ENCODE measurements at places on chromosomes 13 and 19. TPM values are rescaled to one million over a fixed set of nuclear protein-coding genes. Genes with fewer than 3 reads are reported as not detected.

The F2RL3 gene
- not detected for polyA plus RNA-seq

- no peak for DNase-seq
These were observed 37.6 kb upstream of the CD177 start for GRCh38 chr19:43315851-43316250.

DNA sequence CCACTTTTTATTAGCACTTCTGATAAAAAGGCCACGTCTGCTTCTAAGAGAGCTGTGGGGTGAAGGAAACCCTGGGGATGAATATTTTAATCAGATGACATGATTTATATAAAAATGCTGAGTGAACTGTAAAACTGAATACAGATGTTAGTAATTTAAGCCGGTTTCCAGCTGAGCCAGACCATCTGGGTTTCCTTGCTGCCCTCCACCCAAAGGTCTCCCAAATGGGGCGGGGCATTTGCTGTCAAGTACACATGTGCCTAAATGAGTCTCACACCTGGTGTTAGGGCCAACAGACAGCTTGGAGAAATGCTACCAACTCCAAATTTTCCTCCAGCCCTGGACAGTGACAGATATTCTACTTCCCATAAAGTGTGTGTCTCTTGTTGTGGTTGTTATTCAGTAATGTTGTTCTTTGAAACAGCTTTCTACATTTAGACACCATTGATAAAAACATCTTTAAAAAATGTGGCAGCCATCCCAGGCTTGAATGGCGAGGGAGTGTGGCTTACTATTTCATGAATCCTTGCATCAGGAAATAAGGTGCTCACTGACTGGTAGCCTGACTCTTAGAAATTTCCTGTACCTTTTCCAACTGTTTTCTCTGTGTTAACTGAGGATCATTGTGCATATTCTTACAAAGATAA is 350.4 kb downstream of the MTUS2 start:
- DNase-seq: no peak

- DNase-seq: peak; percentile 26
These were observed 27.9 kb upstream of the ONECUT3 start for GRCh38 chr19:1725100-1726064.

GRCh38 chr13:99045396-99045795 is 67.5 kb upstream of the DOCK9 start:
- DNase-seq: no peak

DNA sequence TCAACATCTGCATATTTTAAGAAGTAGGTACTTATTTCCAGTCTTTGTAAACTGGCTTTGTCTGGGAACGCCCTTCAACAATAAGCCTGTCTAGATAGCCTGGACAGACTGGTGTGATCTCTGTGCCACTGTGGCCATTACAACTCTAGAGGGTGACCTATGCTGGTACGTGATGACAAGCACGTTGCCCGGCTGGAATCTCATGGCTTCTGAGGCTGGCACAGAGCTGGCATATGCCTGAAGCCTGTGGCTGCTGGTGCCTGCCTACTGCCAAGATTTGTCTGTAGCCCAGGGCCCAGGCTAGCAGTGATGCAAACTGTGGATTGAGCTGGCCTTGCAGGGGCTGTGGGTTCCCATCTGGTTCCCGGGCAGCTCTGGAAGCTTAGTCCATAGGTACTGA is 34.0 kb downstream of the IGFL3 start:
- no peak for DNase-seq

GRCh38 chr13:110311443-110312338 is 4.6 kb downstream of the COL4A2 start:
- DNase-seq: no peak

GRCh38 chr19:55519451-55520311 is 17.3 kb downstream of the SBK2 start:
- DNase-seq: peak; percentile 73

Data from CD14-positive monocyte (primary cell).